ENCODE measurements at places on chromosomes 16 and 17. TPM values are rescaled to one million over a fixed set of nuclear protein-coding genes. Genes with fewer than 3 reads are reported as not detected.

TPSG1 gene
- total RNA-seq: not detected

SPAG5 gene
- 1.5 TPM for total RNA-seq

USP6 gene
- total RNA-seq: 0.58 TPM

OMG gene
- not detected for total RNA-seq

SRSF2 gene
- 77.4 TPM for total RNA-seq
